ENCODE measurements at places on chromosomes 11 and 22. TPM values are rescaled to one million over a fixed set of nuclear protein-coding genes. Genes with fewer than 3 reads are reported as not detected.

The GP1BB gene
- 14.4 TPM for total RNA-seq

The NRIP3 gene
- 57.1 TPM for total RNA-seq

The CCT8L2 gene
- not detected for total RNA-seq

The TRIM6 gene
- total RNA-seq: 4.3 TPM

The OR6Q1 gene
- total RNA-seq: not detected

The OR8G1 gene
- not detected for total RNA-seq

All from spinal cord (tissue), 10 donors.